ENCODE measurements at places on chromosomes 1 and 21.
A peak's percentile ranks its signal among the peaks of the same experiment; 100 is the strongest.

GRCh38 chr1:164311377-164311776, 247.6 kb upstream of the PBX1 start:
- DNase-seq = no peak

- no peak for DNase-seq
Measured at GRCh38 chr21:29888437-29888836, 51.4 kb downstream of the GRIK1 start.

DNA sequence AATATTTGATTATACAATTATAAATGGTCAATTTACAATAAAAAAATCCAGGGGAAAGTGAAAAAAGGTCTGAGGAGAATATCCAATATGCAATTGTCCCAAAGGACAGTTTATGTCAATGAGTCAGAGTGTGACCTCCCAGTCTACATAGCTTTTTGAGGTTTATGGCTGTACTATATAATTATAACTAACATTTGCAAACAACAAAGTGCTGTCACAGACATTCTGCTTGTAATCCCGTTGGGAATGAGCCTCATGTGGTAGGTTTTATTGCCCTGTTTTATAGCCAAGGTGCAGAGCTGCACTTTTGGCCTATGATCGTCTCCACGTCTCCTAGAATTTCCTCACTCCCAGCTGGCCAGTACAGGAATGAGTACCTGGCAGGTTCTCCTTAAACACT, 103.8 kb downstream of the ADSS2 start:
- no peak for DNase-seq

DNA sequence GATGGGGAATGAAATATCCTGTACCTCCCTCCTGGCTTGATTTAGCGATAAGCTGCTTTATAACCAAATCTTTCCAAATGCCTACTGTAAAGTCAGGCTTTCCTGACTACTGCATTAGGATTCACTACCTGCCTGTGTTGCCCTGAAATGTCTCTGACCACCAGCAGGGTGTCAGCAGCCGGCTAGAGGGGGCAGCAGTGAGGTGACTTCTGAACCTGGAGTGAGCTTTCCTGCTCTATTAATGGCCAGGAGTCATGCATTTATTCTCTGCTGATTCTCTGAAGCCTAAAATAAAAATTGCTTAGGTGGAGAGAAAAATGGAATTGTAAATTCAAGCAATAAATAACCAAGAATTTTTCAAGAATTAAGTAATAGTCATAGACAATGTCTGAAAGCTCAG, 2.5 kb downstream of the BACE2 start:
- no peak for DNase-seq

DNA sequence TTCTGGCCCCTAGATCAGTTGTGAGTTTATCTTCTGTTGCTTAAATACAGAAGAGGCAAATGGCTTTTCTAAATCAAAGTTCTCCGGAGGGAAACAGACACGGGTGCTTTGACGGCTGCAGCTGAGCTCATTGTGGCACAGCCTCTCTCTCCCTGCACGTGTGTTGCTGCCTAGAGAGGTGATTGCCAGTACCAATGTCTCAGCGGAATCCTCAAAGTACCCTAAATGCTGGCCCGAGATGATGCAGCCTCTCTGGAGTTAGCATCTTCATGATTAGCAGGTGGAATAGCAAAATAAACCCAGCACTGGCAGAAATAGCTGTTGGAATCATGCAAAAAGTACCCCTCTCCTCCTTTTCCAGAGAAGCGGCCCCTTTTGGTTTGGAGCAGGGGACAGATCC, 192.2 kb downstream of the PRDM2 start:
- no peak for DNase-seq

DNA sequence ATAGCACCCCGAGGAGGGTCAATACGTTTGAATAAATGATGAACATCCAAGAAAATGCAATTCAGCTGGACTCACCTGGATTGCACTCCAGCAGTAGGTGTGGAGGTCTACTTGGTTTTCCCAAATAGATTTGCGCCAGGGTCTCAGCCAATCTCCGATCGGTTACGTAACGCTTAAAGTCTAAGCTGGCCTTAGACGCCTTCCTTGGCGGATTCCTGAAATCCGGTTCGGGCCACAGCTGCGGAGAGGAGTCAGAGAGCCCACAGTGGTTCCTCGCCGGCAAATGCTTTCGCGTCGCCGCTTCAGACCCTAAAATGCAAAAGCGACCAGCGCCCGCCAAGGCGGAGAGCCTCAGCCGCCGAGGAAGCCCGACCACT, 322 bp downstream of the TFB2M start:
- no peak for DNase-seq

DNA sequence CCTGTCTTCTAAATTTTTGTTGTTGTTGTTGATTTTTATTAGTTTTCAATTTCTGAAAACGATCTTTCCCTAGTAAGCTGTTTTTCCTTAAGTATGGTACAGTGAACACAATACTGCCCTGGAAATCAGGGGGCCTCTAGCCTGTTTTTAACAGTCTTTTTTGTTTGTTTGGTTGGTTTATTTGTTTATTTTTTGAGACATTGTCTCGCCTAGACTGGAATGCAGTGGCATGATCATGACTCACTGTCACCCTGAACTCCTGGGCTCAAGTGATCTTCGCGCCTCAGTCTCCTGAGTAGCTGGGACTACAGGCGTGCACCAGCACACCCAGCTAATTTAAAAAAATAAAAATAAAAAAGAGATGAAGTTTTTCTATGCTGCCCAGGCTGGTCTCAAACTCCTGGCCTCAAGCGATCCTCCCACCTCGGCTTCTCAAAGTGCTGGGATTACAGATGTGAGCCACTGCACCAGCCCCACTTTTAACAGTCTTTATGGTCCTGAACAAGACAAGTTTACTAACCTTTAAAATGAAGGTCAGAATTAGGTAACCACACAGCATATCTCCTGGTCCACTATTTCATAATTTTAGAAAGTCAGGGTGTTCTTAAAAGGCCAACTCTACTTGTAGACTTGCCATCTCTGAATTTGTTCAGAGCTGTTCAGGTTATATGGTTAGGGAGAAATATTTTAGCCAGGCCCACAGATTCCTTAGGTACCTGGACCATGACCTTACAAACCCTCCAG, 35.4 kb downstream of the TBCE start:
- no peak for DNase-seq

DNA sequence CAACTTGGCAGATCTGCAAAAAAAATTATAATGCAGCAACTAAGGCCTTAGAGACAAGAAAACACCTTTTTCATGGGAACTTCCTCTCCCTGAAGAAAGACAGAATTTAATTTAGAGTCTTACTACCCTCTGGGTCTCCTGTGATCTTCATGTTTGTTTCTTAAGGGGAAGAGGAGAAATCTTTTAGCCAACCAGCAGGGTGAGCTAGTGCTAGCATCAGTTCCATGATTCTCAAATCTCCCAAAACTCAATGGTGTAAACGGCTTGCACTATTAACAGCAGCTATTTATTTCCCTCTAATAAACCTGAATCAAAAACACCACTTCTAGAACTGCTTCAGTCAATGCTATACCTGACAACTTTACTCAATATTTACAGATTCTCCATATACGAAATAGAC, 3.8 kb downstream of the ZNF644 start:
- no peak for DNase-seq

DNA sequence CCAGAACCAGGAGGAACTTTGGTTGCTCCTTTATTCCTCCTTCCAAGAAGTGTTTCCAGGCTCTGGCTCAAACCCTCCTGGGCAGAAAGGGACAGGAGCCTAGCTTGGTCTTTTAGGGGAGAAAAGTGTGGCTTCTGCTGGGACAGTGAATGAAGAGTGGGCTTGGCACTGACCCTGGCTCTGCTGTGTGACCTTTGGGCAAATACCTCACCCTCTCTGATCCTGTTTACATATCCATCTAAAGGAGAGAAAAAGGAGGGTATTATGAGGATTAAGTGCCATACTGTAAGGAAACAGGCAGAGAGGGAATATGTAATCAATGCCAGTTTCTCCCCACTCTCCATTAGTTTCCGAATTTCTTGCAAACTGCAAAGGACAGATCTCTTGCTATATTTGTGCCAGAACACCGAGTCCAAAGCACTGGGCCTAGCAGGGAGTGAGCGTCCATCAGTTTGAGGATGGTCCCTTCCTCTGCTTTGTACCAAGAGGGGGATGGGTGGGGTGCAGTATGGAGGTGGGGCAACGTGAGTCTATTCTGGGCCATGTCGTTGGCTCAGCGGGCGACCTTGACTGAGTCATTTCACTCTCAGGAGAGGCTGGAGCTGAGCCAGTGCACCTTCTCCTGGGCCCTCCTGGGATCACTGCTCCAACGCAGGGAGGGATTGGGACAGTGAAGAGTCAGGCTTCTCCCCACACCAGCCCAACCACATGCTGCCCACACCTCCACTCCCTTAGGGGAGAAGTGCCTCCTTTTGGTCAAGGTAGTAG, 38.4 kb downstream of the IGSF21 start:
- no peak for DNase-seq

GRCh38 chr1:57671750-57672149, 247.9 kb upstream of the DAB1 start:
- no peak for DNase-seq

GRCh38 chr1:113928941-113929749, at the start of gene HIPK1:
TSS of gene HIPK1 (plus strand) at chr1:113929324.
- peak; percentile 54 for DNase-seq

- no peak for DNase-seq
Measured at GRCh38 chr1:208919371-208919770, 664.1 kb upstream of the CAMK1G start.

Data from NCI-H2081 treated with DMSO at 0.1 percent for 48 hours (cell line).